ENCODE measurements at places on chromosomes 4 and X. TPM values are rescaled to one million over a fixed set of nuclear protein-coding genes. Genes with fewer than 3 reads are reported as not detected.

- no peak for DNase-seq
Measured at GRCh38 chr4:184167576-184167975, 50.1 kb downstream of the ENPP6 start.

GATA1 gene
- 1.2 TPM for total RNA-seq

- no peak for DNase-seq
Measured at GRCh38 chrX:13875572-13875971, 58.7 kb upstream of the GPM6B start.

GRCh38 chr4:42612898-42613297, 44.0 kb downstream of the ATP8A1 start:
- no peak for DNase-seq

DNA sequence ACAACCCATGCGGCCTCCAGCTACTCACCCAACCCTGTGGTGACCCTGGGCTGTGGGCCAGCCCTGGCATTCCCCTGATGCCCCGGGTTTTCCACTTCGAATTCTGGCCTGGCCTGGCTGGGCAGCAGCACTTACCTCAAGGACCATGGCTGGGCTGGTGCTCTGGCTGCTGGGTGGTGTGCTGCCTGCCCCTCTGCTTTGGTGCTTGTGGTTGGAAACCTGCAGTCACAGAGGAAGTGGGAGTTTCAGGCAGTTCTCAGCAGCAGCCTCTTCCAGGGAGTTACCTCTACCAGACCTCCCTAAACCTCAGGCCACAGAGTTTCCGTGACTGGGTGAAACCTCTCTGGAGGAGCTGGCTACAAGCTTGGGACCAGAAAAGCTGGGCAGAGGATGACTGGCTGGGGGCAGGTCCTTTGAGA, at the start of gene CXCR3:
Gene CXCR3 (minus strand): TSS at position 209 of the 419 bp plus-strand sequence. CDS start 62 bp downstream, at position 147.
- no peak for DNase-seq

- DNase-seq, result no peak
Measured at GRCh38 chr4:65399084-65399483, 271.2 kb downstream of the EPHA5 start.

BANK1 gene
- 10.4 TPM for total RNA-seq

DNA sequence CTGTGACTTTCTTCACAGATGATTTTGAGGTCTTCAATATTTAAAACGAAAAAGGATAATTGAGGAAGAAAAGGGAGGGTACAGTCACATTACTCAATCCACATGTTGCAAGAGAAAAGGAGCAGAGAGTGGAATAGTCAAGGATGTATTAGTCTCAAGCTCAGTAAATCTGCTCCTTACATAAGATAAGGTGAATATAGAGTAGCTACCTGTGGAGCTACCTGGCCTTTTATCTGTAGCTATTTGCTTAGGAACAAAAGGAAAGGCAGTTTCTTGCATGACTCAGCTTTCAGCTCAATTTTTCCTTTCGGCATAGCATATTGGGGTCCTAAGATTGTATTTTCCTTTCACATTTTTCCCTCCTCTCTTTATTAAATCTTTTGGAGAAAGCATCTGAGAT, 26.3 kb upstream of the ACTRT1 start:
- no peak for DNase-seq

DNA sequence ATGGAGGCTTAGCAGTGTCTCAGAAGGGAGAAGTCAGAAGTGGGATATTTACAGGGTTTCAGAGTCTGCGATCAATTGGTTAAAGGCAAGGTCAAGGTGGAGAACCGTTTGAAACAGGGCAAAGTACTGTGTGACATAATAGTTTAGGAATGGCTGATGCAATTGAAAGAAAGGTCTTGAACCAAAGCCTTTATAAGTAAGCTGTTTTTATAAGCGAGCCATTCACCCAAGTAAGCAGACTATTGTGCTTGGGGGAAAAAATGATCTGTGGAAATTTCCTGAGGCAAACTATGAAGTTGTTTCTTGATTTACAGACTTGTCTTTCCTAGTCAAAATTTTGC, 327.3 kb downstream of the CAMK2D start:
- no peak for DNase-seq

GRCh38 chr4:57320217-57320616, 210.0 kb upstream of the IGFBP7 start:
- DNase-seq, result no peak

GRCh38 chr4:95186666-95187065, 362.1 kb downstream of the UNC5C start:
- DNase-seq, result no peak

GRCh38 chr4:91118597-91118996, 991.4 kb downstream of the CCSER1 start:
- DNase-seq, result no peak

RPL10 gene
- total RNA-seq, result 3,133 TPM

ZCCHC13 gene
- total RNA-seq, result not detected

GRCh38 chr4:135838889-135839288, 1637.3 kb upstream of the PABPC4L start:
- no peak for DNase-seq

SMIM31 gene
- 3.8 TPM for total RNA-seq

- DNase-seq, result no peak
Measured at GRCh38 chrX:111180750-111181240, 84.8 kb downstream of the PAK3 start.

DNA sequence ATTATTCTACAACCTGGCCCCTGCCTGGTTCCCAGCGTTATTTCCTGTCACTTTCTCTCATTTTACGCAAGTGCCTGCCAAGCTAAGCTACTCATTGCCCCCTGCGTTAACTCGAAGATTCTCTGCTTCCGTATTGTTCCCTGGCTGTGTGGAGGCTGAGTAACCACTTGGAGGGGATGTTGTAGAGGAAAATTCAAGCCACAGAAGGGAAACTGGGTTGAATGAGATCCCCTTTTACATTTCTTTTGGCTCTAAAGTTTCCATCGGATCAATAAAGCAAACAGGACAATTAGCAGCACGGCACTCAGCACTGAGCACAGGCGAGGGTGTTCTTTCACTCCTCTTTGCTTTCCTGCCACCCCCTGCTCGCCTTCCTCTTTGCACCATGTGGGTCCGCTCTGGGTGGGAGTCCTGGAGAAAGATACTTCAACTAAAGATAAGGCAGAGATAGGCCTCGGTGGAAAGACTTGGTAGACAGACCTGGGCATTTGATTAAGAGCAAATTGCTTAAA, 4.2 kb upstream of the TMSB4X start:
- DNase-seq, result peak; percentile 82

CHRDL1 gene
- 43.2 TPM for total RNA-seq

ASMTL gene
- 12.3 TPM for total RNA-seq

PASD1 gene
- not detected for total RNA-seq

ABCG2 gene
- 5.4 TPM for total RNA-seq

DNA sequence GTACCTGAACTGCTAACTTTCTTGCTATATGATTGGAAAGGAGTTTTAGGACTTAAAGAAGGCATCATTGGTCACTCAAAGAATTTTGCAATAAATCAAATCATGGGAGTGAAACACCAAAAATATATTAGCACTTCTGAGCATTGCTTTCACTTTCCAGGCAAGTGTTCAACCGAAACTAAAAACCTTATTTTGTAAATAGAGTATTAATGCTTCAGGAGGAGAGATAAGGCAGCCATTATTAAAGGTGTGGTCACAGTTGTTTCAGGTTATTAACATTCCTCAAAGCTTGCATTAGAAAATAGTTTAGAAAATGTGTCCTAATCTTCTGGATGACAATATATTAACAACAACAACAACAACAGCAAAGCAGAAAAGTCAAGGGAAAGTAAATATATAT, 92.3 kb upstream of the TLL1 start:
- DNase-seq, result no peak

- no peak for DNase-seq
Measured at GRCh38 chr4:87865960-87866598, 33.3 kb downstream of the MEPE start.

GRCh38 chr4:166498546-166498945, 625.5 kb downstream of the TLL1 start:
- peak; percentile 44 for DNase-seq

PTPN13 gene
- total RNA-seq, result 95.0 TPM

- DNase-seq, result no peak
Measured at GRCh38 chr4:113695328-113696169, 66.0 kb downstream of the CAMK2D start.

- DNase-seq, result peak; percentile 84
Measured at GRCh38 chrX:47623540-47624027, 3.9 kb upstream of the SYN1 start.

DNA sequence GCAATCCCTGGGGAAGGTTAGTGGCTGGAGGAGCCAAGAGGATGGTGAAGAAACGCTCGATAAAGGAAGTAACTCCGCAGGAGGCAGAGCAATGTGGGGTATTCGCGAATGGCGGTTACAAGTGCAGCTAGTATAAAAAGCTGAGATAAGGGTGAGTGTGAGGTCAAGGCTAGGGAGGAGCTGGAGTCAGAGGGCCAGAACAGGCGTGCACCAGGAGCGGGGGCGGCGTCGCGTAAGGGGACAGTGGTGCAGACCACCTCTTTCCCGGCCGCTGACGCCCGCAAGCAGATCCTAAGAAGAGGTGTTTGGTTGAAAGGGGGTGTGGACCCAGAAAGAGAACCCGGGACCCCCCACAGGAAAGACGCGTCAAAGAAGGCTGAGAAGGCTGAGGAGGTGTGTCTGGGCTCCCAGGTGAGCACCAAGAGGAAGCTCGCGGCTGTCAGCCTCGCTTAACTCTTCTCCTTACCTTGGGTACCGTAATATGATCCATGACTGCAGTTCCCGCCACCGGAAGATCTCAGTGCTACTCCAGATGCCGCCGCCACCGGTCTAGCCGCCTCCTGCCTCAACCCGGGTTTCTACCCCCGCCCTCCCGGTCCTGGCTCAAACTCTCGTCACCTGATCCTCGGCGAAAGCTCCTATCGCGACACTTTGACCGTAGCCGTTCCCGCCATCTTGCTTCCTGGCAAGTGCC, at the start of gene MTMR8:
Gene MTMR8 (minus strand): TSS at position 579 of the 694 bp plus-strand sequence. CDS start 89 bp downstream, at position 490.
- DNase-seq, result peak; percentile 76

DNA sequence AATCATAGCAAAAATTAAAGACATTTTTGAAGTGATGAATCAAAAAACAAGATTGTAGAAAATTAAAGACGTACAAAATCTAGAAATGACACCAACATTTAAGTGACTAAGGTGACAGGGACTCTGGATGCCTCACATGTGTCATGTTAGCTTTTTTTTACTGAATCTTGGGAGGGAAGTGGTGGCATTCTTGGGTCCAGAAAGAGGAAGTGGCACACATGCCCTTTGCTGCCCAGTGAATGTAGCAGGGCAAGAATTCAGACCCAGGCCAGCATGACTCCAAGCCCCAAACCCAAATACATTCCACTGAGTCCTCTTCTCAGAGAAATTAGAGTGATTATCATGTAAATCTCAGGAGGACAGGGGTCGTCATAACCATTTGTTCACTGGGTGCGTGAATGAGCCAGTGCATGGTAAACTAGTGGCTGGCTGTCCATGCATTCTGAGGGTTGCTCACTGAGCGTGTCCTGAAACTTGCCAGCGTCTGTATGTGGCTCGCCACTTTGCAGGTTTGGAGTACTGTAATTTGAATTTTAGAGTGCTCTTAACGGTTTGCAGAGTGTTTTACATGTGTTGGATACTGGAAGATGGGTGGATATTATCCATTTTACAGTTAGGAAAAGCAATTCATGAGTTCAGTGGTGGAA, 55.4 kb upstream of the TBC1D14 start:
- no peak for DNase-seq

GRCh38 chr4:53617101-53617680, 25.9 kb upstream of the LNX1 start:
- no peak for DNase-seq

SYN1 gene
- total RNA-seq, result 1.3 TPM

ZGRF1 gene
- 14.9 TPM for total RNA-seq

GRCh38 chrX:15343075-15343476, 7.8 kb upstream of the PIGA start:
- DNase-seq, result peak; percentile 91

- peak; percentile 92 for DNase-seq
Measured at GRCh38 chr4:71231129-71232055, 107.4 kb upstream of the SLC4A4 start.

SRPK3 gene
- total RNA-seq, result 0.15 TPM

GRCh38 chr4:13872155-13872554, 244.6 kb upstream of the BOD1L1 start:
- no peak for DNase-seq
